Effector memory CD4-positive, alpha-beta T cell (primary cell): ENCODE measurements at places on chromosomes 3 and 15.

- no peak for DNase-seq
These were observed 314.7 kb upstream of the CFAP20DC start for GRCh38 chr3:59364496-59364895.

DNA sequence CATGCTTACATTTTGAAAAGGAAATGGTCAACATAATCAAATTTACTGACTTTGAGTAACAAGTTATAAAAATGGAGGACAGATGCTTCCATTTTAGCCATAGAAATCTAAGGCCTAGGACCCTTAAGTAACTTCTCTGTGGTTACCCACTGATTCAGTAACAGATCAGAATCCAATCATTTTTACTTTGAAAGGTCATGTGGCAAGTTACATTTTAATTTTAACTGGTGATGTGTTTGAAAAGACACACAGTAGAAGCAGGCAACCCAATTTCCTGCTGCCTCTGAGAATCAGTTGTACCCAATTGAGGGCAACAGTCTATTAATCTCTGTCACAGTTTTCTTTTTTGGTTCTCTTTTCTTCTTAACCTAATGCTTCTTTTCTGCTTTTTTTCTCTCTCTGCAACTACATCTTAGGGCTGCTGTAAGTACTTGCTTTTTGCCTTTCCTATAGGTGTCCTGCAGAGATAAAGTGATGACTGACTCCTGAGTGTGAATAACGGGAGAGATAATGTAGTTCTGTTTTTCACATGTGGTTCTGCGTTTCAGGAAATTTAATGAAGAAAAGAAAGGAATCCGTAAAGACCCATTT lies 3.3 kb downstream of the ZWILCH start:
- DNase-seq = no peak

GRCh38 chr15:101543926-101544612 lies 54.6 kb upstream of the PCSK6 start:
- no peak for DNase-seq

DNA sequence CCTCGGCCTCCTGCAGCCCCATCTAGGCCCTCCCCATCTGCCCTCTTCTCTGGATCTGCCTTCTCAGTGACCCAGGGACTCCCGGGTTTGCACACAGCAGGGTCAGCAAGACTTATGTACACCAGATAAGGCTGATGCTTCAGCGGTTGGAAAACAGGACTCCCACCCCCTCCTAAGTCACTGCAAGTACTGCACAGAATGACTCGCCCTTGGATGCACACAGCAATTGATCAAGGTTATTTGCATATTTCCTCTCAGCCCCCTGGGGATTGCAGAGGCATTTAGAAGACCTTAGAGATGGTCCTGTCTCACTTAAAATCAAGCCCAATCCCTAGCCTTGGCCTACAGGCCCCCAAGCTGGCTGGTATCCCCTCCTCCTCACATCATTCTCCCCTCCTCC lies 8.9 kb downstream of the ACAN start:
- DNase-seq = no peak

DNA sequence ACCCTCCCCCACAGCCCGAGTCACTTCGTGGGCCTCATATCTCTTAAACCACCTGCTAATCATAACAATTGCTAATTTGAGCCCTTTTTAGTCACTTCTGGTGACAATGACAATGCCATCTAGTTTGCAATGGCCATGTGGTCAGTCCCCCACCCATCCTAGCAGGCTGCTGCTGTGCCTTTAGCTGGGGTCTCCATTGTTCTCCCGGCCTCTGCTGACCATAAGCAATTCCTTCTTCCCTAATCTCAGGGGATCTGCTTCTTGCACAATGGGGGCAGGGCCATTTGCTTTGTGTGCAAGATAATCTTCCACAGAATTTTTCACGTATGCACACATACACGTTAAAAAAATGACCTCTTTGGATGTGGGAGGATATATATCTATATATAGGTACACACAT lies 406.1 kb upstream of the ONECUT1 start:
- DNase-seq = no peak

DNA sequence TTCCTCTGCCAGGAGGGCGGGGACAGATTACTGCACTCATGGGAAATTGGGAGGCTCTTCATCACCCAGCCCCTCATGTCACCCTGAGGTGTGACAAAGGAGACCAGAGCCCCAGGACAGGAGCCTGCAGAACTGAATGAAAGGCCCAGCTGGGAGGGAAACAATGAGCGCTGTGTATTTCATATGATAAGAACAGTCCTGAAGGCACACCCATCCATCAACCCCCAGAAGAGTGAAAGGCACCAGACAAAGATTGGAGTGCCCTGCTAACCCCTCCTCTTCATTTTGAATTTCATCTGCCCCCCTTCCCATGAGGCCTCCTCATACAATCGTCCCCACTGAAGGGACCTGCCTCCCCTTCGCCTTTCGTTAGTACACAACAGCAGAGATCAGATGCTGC lies 160.0 kb upstream of the PRICKLE2 start:
- no peak for DNase-seq

DNA sequence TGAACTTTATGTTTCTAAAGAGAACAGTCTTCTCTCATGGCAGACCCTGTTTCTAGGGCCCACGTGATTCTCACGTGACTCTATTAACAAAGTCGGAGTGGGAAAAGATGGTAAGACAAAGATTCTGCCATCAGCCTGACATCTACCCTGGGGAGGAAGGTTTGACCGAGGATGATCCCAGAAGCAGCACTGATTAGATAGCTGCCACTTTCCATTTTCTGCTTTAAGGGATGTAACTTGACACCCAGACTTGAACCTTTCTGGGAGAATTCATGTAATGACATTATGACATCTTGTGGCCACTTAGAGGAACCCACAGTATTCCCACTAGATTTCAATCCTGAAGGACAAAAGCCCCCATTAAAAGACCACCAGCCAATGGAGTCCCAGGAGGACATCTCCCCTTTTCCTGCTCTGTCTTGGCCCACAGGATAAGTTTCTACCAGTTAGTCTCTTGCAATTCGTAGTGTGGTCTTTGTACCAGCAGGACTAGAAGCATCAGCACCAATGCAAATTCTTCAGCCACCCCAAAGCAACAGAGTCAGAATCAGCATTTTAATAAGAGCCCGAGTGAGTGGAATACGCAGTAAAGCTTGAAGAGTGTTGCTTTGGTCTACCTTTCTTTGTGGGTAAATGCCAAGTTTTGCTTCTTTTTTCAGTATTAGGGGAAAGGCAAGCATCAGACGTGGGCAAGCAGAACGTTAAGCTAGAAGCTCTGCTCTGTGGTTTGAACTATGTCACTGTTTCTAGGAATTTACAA lies 480.5 kb upstream of the PROK2 start:
- DNase-seq = no peak

GRCh38 chr15:92645731-92646130 lies 9.8 kb downstream of the FAM174B start:
- no peak for DNase-seq

DNA sequence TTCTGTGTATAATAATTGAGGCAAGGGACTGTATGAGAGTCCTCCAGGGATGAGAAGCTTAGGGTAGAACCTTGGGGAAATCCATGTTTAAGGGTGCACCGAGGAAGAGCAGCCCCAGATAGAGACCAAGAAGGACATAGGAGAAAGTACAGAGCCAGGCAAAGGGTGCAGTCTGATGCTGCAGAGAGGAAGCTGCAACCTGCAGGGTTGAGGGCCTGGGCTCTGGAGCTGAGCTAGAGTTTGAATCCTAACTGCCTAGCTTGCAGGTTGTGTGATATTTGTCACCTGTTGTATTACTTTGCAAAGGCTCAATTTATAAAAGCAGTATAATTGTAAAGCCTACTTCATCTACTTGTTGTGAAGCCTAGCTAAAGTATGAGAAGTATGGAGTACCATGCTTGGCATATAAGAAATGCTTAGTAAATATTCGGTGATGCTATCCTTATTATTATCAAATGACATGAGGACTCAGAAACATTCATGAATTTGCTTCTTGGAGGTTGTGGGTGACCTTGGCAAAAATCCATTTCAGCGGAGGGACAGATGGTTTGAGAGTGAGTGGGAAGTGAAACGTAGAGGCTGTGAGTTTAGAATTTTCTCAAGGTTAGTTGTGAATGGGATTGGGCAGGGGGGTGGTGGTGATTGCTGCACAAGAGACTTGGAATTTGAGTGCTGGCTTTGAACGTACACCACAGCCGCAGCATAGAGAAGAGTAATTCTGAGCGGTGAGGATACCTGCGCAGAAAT lies 43.8 kb downstream of the PLCL2 start:
- no peak for DNase-seq

DNA sequence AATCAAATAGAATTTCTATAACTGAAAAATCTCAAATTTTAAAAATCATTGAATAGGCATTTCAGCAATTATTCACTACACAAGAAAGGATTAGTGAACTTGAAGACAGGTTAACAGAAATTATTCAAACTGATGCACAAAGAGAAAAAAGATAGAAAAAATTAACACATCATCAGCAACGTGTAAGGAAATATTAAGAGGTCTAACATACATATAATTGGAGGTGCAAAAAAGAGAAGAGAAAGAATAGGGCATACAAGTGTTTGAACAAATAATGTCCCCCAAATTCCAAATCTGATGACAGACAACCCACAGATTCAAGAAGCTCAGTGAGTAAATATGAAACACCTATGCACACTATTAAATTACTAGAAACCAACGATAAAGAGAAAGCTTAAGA lies 57.1 kb downstream of the FBXL2 start:
- no peak for DNase-seq

GRCh38 chr3:137866001-137866400 lies 101.9 kb downstream of the SOX14 start:
- DNase-seq = no peak

GRCh38 chr3:129228891-129229585 lies 20.4 kb upstream of the COPG1 start:
- DNase-seq = no peak

GRCh38 chr3:179321668-179322285 lies 1.1 kb upstream of the ZNF639 start:
- DNase-seq = no peak

- DNase-seq = no peak
These were observed 206.0 kb downstream of the CDIN1 start for GRCh38 chr15:36785396-36785795.

DNA sequence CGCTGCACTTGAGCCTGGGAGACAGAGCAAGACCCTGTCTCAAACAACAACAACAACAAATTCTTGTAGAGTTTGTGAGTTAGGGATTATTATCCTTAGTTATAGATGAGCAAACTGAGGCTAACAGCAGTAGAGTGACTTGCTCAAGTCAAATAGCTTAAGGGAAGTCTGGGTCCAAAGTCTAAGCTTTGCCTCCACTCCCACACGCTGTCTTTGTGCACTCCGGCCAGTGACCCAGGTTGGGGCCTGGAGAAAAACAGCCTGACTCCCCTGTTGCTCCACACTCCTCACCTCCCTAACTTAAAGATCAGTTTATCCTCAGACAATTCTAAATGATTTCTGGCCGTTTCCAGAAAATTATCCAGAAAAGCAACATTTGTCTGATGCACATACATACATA lies 9.2 kb upstream of the SIN3A start:
- no peak for DNase-seq

- no peak for DNase-seq
These were observed 24.8 kb downstream of the PPP4R2 start for GRCh38 chr3:73021301-73021835.

DNA sequence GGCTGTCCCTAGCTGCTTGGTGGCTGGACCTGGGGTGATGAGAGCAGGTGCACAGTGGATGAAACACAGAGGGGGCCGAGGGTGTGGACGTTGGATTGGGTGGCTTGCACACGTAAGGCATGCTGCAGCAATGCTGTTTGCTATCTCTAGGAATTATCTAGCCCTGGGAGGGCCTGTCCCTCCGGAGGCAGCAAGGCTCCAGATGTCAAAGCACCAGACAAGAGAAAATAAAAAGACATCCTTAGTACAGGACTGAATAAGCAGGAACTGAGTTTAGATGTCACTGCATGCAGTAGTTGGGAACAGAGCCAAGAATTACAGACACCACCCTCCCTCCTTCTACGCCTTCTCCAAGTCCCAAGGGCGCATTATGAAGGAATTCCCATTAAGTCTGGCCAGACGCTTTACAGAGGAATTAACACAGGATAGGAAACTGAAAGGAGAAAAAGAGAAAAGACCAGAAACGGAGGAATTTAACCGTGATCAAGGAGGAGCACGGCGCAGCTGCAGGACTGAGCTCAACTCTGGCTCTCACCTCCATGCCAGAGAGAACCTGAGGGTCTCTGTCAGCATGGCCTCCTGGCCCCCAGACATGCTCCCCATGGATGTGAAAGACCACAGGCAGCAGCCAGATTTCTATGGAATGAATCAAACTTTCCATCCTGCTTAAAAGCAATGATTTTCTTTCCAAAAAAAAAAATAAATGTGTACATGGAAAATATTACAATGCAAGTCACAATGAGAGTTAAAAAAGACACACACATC lies 13.8 kb downstream of the ATP10A start:
- no peak for DNase-seq

DNA sequence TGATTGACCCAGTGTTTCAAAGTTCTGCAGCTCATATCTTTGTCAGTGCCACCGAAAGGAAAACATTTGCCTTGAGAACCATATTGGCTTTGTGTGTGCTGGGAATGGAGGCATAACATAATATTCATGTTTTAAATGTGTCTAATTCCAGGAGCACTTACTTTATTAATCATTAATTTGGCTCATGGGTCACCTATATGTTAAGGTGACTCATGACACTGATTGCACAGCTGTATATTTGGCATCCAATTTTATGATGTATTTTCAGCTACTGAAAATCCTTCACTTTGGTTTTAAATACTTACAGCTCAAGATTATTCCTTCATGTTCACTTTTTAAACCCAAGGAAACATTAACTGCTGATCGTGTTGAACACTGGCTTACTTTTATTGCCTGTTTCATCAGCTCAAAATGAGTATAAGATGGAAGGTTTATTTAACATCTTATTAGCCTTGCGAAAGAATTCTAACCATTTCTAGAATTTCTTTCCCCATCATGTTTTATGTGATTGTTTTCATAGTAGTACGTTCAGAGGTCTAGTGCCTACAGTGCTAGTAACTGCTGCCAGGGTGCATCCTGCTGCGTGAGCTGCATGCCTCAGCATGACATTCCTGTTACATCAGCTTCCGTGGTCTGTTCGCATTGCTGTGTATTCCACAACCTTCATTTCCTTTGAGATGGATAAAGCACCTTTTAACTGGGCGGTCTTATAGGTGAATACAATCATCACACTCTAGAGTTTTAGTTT lies 63.7 kb downstream of the LRCH3 start:
- no peak for DNase-seq

DNA sequence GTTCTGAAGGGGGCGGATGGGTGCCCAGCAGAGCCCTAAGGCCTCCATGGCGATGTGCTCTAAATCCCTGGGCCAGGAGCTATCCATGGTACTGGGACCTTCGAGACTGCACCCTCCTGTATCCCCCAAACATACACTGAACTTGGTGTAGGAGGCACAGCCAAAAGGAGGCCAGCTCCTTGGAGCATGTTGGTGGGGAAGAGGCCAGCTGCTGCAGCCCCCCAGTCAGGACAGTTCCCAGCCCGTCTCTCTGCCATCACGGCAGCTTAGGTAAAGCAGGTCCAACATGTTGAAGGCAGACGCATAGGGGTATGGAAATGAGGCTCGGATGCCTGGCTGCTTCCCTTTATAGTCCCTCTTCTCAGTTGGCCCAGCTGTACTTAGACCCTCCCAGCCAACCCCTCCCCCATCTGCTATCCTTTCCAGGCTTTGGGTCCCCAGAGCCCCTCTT lies 1.8 kb downstream of the CAMKV start:
- no peak for DNase-seq
